ENCODE measurements at places on chromosomes 1 and 21.

DNA sequence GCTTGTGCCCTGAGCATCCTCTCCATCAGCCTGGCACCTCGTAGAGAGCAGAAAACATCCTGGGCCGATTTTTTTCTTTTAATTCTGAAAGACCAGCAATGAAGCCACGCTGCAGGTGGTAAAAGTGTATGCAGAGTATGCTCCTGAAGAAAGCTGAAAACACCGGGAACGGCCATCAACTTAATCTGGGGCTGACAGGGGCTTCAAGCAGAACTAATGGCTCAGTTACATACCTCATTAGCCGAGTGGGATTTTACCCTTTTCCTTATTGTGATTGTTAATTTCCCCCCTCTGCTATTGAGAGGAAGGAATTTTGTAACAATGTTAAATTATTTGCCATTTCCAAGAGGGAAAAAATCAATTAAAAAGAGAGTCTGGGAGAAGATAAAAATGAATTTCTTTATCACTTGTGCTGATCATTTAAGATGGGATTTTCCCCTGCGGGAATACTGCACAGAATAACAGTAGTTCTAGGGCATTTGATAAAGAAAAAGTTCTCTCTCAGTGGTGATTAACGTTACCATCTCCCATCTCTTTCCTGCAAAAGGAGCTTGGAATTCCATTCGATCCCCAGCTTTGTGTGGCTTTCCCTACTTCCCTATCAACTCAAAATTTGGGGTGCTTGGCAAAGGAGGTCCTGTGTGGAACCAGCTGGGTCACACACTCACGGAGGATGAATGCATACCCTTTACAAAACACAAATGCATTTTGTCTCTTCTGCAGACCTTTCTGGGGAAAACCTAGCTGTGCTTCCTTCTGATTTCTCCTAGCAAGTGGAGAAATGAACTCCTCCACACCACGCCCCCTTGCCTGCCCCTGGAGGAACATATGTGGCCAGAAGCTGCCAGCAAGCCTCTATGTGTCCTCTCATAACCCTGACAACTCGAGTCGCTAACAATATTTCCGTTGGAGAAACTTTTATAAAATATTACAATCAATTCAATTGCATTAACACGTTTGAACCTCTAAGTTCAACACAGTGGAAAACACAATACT lies 70.9 kb downstream of the RRAGC start:
- no peak for DNase-seq

DNA sequence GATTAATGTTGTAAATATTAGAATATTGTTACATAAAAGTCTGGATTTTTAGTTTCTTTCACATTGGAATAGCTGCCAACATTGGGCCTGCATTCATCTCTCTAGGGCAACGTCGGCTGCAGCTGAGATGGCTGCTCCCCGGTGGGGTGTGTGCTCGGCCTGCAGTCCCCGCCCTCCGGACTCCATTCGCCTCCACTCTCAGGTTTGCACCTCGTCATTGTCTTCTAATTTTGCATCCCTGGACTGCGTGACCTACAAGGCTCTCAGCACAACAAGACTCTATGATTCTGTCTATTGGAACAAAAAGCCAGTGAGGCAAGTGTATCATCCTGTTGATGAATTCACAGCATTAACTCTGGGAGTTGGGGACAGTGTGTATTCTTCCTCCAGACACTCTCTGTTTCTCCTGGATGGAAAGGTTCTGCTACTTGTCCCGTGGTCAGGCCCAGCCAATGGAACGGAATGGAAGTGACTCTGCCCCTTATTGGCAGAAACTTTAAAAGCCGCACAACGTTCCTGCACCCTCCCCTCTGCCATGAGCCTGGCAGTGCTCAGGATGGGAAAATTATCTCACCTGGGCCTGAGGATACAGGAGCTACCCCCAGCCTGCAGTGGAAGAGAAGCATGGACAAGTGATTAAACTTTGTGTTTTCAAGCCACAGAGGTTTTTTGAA lies 105.0 kb upstream of the SAMD11 start:
- DNase-seq, result no peak

DNA sequence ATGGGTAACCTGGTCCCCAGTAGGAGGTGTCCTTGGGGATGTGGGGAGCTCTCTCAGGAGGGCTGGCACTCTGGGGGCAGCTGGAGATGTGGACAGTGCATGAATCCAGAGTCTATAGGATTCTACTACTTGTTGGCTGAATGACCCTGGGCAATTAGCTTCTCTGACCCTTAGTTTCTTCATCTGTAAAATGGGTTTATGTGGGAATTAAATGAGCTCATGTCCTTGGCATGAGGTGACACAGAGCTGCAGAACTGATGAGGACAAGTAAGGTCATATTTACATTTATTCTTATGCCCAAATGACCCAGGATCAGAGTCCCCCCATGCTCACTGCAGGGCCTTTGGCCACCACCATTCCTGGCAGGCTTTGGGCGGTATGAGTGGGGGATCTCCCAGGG lies 29.3 kb downstream of the FOXO6 start:
- no peak for DNase-seq

DNA sequence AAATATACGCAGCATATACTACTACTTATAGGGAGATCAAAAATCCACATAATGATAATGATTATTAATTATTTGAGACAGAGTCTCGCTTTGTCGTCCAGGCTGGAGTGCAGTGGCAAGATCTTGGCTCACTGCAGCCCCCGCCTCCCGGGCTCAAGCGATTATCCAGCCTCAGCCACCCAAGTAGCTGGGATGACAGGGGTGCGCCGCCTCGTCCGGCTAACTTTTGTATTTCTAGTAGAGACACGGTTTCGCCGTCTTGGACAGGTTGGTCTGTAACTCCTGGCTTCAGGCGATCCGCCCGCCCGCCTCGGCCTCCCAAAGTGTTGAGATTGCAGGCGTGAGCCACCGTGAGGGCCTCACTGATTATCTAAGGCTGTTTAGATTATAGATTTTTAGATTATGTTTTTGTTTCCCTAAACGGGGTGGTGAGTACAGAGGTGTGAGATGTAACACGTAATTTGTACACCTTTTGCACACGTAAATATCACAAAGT lies 548 bp upstream of the SLC25A33 start:
- DNase-seq, result peak; percentile 46

- no peak for DNase-seq
Observed at GRCh38 chr1:21891621-21892479, 45.3 kb downstream of the HSPG2 start.

DNA sequence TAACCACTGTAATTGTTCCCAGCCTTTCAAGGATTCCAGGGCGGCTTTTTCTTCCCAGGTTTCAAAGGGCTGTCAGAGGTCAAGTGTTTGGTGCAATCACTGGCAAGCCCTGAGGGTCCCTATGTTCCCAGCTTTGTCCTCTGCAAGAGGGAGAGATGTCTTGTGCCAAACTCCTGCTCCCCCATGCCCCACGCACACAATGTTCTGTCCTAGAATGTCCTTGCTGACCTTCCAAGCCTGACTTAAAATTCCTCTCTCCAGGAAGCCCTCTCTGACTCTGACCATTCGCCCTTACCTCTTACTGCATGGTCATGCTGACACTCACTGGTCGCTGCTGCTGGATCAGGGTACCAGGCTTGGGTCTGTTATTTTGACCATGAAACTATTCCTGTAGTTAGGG lies 152.5 kb upstream of the KCND3 start:
- DNase-seq, result no peak

GRCh38 chr1:186534401-186534800 lies 73.5 kb upstream of the PDC start:
- no peak for DNase-seq

GRCh38 chr1:100931716-100932115 lies 35.8 kb downstream of the SLC30A7 start:
- no peak for DNase-seq
